ENCODE measurements at places on chromosomes 6 and 20.

GRCh38 chr6:101398716-101399615 is 5.5 kb downstream of the GRIK2 start:
- no peak for DNase-seq

DNA sequence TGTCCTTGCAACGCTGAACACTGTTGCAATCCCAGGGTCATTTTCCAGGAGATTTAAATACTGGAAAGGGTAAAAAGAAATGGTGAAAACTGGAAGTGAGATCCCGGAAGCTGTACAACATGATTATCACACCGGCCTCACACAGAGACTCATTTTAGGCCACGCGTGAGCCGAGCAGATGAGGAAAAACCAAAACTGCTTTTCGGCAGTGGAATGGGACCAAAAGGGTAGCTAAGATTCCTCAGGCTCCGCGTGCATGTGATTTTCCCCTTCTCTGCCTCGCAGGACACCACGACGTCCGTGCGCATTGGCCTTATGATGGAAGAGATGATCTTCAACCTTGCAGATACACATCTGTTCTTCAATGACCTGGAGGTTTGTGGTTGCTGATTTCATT is 213.7 kb downstream of the ZMYND8 start:
- no peak for DNase-seq

- DNase-seq: no peak
Observed at GRCh38 chr20:63527184-63527583, 6.6 kb downstream of the PPDPF start.

GRCh38 chr6:83461438-83461837 is 30.6 kb upstream of the ME1 start:
- DNase-seq: no peak

DNA sequence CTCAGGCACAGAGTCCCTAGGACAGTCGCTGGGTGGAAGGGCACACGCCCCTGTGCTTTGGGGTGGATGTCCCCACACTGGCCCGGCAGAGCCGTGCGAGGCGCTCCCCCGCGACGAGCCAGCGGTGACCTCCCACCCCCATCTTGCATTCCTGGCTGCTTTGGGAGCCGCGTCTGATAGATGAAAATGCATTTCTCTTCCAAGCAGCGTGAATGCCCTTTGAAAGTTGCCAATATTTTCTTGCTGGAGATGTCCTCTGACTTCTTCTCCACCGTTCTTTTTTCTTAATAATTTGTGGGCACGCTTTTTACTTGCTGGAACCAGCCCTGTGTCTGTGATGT is 29.9 kb downstream of the COL20A1 start:
- no peak for DNase-seq

- no peak for DNase-seq
Observed at GRCh38 chr6:118953391-118953790, 18.4 kb upstream of the MCM9 start.

- no peak for DNase-seq
Observed at GRCh38 chr20:18688676-18689075, 100.8 kb downstream of the DTD1 start.

- DNase-seq: peak; percentile 76
Observed at GRCh38 chr6:168088161-168089053, 9.4 kb upstream of the FRMD1 start.

DNA sequence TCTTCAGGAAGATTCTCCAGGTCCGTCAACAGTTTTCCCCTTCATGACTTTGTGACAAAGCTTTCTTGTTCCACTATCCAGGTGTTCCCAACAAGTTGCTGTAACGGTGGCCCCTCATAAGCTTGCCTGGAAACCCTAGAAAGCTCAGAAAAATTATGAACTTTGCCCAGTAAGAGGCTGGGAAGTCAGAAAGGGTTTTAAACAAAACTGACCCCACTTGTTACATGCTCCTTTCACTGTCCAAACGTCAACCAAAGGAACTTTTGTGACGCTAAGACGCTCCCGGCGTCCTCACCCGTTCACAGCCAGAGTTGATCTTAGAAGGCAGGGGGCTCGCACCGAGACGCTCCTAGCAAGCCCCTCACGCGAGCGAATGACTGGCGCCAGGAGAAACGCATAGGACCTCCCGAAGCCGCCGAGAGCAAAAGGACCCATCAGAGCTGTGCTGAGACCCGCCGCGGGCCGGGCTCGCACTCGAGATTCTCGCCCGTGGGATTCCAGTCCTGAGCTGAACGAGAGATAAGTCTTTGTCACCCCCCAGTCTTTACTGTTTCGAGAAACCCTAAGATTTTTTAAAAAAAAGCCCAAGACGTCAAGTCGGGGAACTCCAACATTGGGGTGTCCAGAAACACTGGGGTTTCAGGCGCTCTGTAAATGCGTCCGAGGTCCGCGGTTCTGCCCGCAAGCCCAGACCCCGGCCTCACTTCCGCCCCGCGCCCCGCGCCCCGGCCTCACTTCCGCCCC is 544 bp upstream of the ACAT2 start:
- peak; percentile 16 for DNase-seq

DNA sequence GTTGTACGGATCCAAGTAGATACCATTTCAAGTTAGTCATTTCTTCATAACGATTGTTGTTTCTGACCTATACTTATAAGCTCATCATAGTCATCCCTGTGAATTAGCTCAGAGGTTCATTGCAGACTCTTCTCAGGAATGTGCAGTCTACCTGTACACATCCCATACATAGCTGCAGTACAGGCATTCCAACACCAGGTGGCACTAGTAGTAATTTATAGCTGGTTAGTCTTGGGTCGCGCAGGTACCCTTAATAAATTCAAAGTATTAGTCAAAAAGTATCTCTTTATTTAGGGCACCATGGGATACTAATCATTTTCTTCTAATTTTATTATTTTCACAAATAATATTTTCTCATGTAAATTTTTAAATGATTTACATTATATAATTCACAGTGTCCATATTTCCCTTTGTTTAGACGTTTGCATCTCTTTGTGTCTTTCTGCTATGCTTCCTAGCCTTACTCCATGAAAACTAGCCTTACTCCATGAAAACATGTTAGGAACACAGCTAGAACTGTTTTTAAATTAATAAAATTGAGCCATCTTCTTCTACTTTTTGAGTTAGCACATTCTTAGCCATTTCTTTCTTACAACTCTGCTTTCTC is 128.6 kb upstream of the FAM83B start:
- peak; percentile 24 for DNase-seq

DNA sequence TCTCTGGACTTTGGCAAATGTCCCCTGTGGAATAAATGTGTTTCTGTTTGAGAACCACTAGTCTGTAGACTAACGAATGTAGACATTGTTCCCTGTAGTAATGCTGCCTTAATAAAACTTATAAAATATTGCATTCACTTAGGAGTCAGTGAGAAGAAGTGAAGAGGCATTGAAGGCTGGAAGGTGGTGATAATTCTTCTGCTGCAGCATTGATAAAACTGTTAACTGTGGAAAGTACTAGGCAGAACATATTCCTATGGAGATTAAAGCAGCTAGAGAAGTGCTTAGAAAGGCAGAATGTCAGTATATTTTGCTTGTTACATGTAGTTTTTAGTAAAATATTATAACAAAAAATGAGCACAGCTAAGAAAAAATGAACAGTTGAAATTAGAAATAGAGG is 4.8 kb downstream of the PGK2 start:
- DNase-seq: no peak

DNA sequence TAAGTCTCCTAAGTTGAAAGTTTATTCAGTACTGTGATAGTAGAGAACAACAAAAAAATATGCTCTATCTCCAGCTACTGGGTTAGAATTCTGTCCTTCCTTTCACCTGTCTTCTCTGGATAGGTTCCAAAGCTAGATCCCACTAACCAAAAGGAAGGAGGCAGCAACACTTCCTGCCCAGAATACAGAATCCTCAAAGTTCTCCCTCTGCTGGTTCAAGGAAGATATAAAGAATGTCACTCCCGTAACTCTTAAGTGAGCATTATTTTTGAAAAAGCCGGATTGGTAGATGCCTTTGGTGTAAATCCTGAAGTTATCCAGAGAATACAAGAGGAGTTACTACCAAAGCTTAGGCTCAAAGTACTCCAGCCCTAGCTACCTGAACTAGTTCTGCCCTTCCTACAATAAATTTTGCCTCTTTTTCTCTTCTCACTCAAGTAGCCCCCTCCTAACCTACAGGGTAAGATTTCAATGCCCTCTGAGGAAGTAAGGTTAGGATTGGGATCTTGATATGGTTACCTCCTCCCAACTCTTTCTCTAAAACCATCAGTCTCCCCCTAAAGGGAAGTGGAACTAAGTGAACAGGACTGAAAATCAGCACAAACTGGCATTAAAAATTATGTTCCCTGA is 26.0 kb upstream of the CRIP3 start:
- peak; percentile 64 for DNase-seq

DNA sequence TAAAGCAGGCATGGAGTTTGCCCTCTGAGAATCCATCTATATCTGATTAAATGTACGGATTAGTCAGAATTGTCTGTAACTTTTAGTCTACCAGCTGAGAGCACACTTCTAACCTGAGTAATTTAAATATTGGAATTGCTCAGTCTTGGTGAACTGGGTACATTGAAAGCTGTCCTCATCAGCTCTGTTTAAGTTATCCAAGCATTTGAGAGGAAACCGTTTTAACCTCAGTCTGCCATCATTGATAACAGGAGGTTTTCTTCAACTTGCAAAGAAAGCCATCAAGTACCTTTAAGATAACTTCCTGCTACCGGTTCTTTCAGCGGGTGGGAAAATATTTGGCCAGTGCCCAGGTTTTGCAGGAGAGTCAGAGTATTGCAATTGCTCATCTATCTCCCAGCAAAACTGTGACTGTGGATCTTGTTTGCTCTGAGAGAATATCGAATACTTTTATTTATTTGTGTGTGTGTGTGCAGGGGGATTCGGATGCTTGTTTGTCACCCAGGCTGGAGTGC is 31.1 kb upstream of the F13A1 start:
- DNase-seq: no peak

DNA sequence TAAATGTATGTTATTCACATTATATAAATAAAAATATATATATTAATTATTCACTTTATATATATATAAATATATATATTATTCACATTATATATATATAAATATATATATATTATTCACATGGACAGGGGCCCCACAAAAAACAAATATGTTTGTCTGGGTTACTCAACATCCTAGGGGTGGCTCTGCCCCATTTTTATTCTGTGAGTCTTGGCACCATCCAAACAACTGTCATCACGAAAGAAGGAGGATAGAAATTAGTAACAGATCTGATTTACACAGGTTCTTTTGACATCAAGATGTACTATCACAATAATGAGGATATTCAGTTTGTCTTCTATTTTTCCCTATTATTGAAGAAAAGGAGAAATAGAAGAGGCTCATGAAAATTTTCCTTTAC is 187.3 kb downstream of the GPX5 start:
- DNase-seq: no peak

DNA sequence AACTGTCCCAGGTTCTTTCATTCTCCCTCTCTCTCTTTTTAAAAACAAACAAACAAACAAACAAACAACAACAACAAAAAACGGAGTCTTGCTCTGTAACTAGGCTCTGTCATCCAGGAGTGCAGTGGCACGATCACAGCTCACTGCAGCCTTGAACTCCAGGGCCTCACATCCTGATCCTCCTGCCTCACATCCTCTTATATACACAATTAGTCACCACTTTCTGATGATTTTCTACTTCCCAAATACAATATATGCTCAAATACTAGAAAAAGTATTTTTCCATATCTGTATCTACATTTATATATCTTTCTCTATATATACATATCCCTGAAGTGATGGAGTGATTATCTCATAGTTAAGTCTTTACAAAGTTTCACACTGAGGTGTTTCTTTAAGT is 170.7 kb downstream of the EPHA7 start:
- no peak for DNase-seq

- peak; percentile 39 for DNase-seq
Observed at GRCh38 chr6:125140808-125141207, 12.8 kb upstream of the TPD52L1 start.

DNA sequence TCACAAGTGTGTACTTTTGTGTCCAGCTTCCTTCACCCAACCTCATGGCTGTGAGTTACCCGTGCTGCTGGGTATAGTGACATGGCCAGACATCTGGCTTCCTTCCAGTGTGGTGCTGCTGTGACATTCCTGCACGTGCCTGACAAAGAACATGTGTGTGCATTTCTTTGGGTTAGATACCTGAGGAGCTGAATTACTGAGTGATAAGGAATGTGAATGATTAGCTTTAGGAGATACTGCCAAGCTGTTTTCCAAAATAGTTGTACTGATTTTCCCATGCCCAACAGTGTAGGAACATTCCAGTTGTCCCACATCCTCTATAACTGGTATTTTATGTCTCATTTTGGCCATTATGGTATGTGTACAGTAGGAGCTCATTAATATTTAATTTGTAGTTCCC is 132.5 kb downstream of the PREX1 start:
- DNase-seq: no peak

DNA sequence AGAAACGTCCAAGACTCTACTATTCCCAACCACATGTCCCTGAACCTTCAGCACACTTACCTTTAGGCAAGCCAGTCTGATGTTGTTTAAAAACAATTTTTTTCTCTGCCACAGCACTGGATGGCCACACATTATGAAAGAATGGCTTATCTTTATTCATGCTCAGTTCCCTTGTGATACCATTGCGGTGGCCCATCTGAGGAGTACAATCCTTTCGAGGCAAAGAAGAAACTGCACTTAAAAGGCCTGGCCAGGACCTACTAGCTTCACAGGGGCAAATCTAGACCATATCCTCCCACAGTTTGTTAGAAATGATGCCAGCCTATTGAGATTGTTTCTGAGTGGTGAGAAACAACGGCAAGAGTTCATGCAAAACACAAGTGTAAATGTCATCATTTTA is 88.4 kb upstream of the PLEKHG1 start:
- no peak for DNase-seq

- no peak for DNase-seq
Observed at GRCh38 chr6:36413489-36414480, 26.3 kb upstream of the ETV7 start.

- no peak for DNase-seq
Observed at GRCh38 chr6:46220352-46221221, 49.8 kb upstream of the ENPP5 start.

- no peak for DNase-seq
Observed at GRCh38 chr6:115220551-115221159, 840.0 kb downstream of the FRK start.

GRCh38 chr20:13515291-13515690 is 123.4 kb downstream of the TASP1 start:
- DNase-seq: peak; percentile 20

- no peak for DNase-seq
Observed at GRCh38 chr6:167528239-167528638, 203.4 kb downstream of the TTLL2 start.

DNA sequence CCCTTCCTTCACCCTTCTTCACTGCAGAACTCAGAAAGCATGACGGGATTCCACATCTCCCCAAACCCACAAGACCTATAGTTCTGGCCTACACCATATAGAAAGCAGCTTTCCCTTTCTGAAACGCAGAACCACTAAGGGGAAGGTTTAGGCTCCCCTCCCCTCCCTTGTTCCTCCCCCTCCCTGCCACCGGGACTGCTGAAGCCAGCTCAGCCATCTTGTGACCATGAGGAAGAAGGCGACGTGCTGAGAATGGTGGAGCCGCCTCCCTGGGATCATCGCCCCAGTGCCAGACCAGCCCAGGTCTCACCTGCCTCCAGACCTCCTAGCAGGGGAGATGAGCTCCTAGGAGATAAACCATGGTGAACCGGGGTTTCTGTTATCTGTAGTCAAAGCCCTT is 19.6 kb downstream of the SERPINB6 start:
- DNase-seq: no peak

- no peak for DNase-seq
Observed at GRCh38 chr6:91087908-91088307, 501.0 kb upstream of the MAP3K7 start.
